ENCODE measurements at places on chromosomes 12 and 14.
A peak's percentile ranks its signal among the peaks of the same experiment; 100 is the strongest.

GRCh38 chr12:9731393-9731792, 1.5 kb downstream of the CLECL1 start:
- no peak for DNase-seq

GRCh38 chr12:119412306-119412705, 77.8 kb downstream of the CCDC60 start:
- no peak for DNase-seq

GRCh38 chr14:42532194-42532593, 925.5 kb downstream of the LRFN5 start:
- no peak for DNase-seq

GRCh38 chr12:2319737-2320506, 267.1 kb downstream of the CACNA1C start:
- DNase-seq = no peak

DNA sequence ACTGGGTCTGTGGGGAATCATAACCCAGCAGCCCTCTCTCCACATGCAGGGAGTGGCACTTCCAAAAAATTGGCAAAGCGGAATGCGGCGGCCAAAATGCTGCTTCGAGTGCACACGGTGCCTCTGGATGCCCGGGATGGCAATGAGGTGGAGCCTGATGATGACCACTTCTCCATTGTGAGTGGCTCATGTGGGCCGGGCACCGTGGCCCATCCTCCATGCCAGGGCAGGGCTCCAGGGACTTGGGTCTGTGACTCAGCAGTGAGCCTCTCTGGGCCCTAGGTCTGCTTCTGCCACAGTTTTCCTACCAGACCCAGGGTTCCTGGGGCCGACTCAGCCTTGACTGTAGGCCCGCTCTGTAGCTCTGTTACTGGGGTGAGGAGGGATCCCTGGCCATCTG, 2.2 kb downstream of the NPFF start:
- DNase-seq = no peak

DNA sequence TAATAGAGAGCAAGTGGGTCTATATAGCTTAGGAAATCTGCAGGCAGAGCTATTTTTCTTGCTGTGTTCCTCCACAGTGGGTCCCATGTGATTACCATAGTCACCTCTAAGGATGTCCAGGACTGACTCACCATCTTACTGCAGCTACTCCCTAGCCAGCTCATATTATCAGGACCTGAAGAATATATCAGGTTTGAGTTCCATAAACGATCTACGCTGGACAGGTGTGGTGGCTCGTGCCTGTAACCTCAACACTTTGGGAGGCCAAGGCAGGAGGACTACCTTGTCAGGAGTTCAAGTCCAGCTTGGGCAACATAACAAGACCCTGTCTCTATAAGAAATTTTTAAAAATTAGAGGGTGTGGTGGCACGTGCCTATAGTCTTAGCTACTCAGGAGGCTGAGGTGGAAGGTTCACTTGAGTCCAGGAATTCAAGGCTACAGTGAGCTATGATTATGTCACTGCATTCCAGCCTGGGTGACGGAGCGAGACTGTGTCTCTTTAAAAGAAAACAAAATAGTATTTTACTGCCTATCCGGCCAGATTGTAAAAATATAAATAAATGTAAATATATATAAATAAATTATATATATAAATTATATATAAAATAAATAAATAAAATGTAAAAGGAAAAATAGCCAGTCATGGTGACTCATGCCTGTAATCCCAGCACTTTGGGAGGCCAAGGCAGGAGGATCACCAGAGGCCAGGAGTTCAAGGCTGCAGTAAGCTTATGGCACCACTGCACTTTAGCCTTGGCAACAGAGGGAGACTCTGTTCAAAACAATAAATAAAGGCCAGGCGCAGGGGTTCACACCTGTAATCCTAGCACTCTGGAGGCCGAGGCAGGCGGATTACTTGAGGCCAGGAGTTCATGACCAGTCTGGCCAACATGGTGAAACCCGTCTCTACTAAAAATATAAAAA, 6.9 kb upstream of the SPRYD4 start:
- DNase-seq = no peak

GRCh38 chr14:92352158-92352985, 29.4 kb downstream of the SLC24A4 start:
- DNase-seq = peak; percentile 11

DNA sequence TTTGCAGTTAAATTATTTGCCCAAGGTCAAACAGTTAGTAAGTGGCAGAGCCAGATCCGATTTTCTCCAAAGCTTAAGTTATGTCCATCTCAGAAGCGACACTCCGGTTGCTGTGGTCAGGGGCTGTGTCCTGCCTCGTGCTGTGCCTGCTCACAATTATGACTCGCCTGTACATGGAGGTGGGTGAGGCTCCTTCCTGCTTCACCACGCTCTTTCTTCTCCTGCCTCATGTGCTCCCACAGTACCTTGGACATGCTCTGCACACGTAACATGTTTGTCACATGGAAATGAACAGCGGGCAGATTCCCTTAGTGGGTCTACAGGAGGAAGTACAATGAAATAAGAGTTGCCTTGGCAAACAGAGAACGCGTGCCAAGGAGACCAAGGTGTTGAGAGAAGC, 62.2 kb upstream of the CCND2 start:
- DNase-seq = no peak

GRCh38 chr12:49212572-49212971, 23.7 kb upstream of the TUBA1A start:
- DNase-seq = no peak

- DNase-seq = no peak
Measured at GRCh38 chr14:100282766-100283419, 23.4 kb downstream of the SLC25A29 start.

- DNase-seq = peak; percentile 4
Measured at GRCh38 chr14:104196461-104197140, 58.2 kb downstream of the KIF26A start.

DNA sequence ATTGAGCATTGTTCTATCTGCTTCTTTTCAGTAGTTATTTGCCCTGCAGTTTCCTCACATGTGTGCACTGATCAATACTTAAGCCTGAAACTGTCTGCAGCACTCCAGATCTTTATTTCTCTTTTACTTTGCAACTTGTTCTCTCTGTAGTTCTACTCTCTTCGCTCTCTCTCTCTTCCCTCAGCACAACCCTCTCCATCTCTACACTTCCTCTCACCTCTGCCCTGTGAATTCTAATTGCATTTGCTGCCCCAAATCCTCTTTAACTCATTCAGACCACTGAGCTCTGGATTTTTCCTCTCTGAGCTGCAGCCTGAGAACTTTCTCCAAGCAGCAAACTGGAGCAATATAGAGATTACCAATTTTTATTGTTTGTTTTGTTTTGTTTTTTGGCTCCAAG, 1035.5 kb downstream of the FSCB start:
- DNase-seq = no peak

- DNase-seq = no peak
Measured at GRCh38 chr12:68479896-68480291, 130.8 kb upstream of the RAP1B start.

DNA sequence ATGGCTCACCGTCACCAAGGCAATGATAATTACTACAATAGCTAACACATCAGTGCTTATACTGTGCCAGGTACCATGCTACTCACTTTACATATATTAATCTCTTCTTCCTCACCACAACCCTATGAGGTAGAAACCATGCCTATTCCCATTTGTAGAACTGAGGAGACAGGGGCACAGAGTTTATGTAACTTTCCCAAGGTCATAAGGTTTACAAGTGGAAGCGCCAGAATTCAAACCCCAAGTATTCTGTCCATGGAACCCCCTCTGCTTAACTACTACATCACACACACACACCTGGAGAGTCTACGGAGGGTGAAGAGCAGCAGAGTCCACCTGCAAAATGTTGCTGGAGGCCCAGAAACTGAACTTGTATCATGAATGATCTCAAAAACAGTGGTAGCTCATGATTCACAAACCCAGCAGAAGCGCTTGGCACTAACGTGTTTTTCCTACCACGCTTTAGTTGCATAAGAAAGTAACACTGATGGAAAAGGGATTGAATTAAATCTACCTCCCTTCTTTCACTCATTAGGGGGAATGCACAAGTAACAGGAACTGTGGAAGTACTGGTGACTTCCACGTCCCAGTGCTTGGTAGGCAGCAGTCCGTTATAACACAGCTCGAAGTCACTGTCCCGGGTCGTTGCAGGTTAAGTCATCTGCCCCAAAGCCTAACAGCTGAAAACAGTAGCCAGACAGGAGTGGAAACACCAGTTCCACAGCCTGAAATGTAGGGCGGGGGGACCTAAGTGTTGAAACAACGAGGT, 2.0 kb downstream of the ITPR2 start:
- DNase-seq = no peak

DNA sequence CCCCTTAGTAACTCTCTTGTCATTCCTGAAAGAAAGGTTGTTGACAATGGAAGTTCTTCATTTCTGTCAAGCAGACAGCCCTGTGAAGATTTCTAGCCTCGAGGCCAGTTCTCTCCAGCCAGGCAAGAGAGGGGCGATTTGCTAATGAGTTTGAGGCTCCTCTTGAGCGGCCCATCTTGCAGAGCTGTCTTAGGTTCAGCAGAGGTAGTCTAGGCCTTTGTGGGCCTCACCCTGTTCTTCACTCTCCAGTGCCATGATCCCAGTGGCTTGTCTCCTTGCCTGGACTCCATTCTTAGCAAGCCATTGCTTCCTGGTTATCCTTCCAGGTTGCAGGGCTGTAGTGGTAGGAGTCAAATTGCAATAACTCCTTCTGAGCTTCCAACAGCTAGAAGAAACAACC, 9.7 kb downstream of the TPH2 start:
- DNase-seq = no peak

DNA sequence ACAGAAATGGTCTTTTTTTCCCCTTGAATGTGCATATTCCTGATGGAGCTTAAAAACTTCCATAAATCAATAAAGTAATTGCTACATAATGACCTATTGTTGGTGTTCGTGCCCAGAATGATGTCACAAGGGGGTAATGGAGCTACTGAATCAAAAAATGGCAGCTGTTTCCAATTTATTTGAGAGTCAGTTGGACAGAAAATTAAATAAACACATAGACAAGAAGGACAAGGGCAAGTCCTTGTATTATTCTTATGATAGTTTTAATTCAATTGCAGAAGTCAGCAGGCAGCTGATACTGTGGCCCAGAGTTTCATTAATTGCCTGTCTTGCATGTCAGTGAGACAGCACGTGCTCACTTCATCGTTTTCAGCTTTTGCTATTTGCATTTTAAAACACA, 473.5 kb downstream of the ETNK1 start:
- DNase-seq = peak; percentile 97

- no peak for DNase-seq
Measured at GRCh38 chr14:102717276-102717675, 60.0 kb upstream of the TRAF3 start.

GRCh38 chr12:80936353-80936641, 1.4 kb downstream of the LIN7A start:
- no peak for DNase-seq

DNA sequence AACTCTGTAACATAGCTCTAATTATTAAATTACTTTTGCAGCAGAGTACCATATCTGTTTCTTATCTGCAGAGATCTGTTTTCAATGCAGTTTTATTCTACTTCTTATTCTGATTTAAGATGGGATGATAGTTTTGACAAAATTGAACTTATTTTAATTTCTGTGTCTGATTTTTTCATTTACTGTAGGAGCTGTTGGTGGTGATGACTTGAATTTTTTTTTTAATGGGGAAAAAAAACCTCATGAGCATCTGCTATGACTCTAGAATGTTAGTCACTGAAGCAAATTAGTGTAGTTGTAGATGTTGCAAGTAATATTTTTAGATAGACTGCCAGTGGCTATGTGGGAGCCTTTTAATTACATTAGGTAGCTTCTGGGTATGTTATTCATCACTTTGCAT, 23.4 kb downstream of the DNM1L start:
- DNase-seq = no peak

- no peak for DNase-seq
Measured at GRCh38 chr12:91111366-91112325, at the start of gene LUM. Gene LUM, minus strand, starts transcription at chr12:91111494. Its CDS starts 2,515 bp downstream, at chr12:91108979.

DNA sequence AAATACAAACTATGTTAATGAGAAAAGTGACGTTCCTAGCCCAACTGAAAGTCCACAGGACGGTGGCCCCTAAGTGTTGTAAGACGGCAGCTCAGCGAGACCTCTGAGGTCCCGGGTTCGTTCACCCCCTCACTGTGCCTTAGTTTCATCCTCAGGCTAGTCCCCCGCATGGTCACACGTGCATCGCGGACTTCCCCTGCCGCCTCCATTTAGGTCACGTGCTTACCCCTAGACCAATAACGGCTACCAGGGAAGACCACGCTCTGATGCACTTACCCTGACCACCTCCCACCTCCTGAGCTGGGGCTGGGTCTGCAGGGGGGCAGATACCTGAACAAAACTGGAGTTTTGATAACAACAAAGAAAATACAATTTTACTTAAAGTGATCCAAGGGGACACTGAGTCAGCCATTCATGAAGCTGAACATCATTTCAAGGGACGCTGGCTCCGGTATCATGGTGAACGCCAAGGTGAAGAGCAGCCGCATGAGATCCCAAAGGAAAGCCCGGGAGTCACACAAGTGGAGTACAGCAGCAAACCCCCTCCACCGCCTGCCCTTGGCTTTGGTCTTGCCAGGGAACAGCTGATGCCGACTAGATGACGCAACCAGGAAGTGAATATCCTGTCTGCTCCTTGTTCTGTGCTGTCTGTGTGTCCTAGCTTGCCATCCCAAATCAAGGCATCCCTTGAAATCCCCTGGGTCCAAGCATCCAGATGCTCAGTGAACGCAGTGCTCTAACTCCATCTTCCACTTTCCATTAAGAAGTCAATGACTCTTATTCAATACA, 274.1 kb downstream of the PCNX1 start:
- no peak for DNase-seq

DNA sequence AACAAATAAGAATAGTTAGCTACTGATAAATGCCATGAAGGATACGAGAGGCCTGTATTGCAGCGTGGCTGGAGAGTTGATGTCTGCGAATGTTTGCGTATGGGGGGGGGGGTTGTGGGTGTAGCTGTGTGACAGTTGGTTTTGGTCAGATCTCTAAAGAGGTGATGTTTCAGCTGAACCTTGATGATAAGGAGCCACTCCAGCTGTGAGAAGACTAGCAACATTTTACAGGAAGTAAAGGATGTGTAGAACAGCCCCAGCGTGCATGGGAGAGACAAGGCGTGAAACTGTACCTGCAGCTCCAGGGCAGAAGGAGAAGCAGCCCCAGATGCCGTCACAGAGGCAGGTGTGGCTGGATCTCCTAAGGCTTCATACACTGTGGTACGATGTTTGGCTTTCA, 416.9 kb downstream of the TMEM132D start:
- no peak for DNase-seq

GRCh38 chr12:85424581-85425348, 144.7 kb downstream of the ALX1 start:
- no peak for DNase-seq

GRCh38 chr12:90622431-90622830, 332.5 kb downstream of the CCER1 start:
- no peak for DNase-seq

DNA sequence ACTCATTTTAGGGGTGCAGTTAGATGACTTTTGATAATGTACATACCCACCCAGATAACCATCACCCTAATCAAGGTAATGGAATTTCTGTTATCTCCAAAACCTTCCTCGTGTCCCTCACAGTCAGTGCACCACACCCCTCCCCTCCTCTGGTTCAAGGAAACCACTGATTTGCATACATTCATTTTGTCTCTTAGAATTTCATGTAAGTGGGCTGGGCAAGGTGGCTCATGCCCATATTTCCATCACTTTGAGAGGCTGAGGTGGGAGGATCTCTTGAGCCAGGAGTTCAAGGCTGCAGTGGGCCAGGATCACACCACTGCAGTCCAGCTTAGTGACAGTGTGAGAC, 15.7 kb downstream of the ADIPOR2 start:
- DNase-seq = no peak

Data from NCI-H1105 treated with DMSO at 0.1 percent for 48 hours (cell line).